ENCODE measurements at places on chromosomes 5 and 9.
A peak's percentile ranks its signal among the peaks of the same experiment; 100 is the strongest.

- DNase-seq: no peak
Measured at GRCh38 chr5:181223729-181224389, 778 bp downstream of the TRIM41 start.

GRCh38 chr9:36325081-36325828 is 67.0 kb upstream of the GNE start:
- DNase-seq: peak; percentile 9

DNA sequence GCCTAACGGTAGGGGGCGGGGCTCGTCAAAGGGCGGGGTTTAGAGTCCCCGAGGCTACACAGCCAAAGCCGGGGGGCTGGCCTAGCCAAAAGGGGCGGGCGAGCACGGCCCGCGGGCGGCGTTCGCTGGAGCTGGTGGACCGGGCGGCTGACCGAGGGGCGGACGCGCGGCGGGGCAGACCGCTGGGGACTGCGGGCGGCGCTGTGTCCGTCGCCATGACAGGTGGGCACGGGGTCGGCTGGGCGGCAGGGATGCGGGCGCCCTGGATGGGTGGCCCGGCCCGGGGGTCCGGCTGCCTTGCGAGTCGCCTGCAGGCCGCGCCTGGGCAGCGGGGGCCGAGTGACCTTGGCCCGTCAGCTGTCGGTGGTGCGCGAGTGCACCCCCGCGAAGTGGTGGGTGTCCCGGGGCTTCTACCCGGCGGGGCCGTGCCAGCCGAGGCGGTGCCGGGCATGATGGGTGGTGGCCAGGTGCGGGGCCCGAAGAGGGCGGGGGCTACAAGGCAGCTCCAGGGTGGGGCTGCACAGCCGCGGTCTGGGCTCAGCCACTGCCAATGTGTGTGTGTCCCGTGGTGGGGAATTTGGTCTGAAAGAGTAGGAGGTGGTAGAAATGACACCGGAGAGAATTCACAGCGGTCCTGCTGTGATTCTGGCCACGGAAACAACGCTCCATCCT is at the start of gene CARD19:
TSS of gene CARD19 (plus strand) at position 87 of the 672 bp plus-strand sequence. CDS start at position 216, 129 bp downstream.
- DNase-seq: peak; percentile 90

DNA sequence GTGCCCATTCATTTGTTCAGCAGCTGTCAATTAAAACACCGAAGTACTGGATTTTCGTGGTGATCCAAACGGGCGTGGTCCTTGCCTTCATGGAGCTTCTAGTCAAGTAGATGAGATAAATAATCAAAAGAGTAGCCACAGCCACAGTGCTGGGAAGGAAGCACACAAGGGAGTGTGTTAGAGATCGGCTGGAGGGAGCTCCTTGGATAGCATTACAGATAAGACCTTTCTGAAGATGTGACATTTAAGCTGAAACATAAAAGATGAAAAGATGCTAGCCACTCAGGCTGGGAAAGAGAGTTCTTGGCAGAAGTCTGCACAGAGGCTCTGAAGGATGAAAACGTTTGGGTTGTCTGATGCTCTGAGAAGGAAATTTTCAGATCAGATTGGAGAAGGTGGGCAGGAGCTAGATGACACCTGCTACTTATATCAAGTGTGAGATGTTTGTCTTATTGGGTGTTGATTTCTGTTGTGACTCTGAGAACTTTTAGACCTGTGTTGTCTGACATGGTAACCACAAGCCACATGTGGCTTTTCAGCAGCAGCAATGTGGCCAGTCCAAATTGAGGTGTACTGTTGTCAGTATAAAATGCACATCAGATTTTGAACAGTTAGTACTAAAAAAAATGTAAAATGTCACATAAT is 123.9 kb downstream of the TLE4 start:
- DNase-seq: no peak

GRCh38 chr5:123012321-123012720 is 24.2 kb downstream of the PPIC start:
- no peak for DNase-seq

- no peak for DNase-seq
Measured at GRCh38 chr5:154502180-154502579, 24.2 kb upstream of the HAND1 start.

DNA sequence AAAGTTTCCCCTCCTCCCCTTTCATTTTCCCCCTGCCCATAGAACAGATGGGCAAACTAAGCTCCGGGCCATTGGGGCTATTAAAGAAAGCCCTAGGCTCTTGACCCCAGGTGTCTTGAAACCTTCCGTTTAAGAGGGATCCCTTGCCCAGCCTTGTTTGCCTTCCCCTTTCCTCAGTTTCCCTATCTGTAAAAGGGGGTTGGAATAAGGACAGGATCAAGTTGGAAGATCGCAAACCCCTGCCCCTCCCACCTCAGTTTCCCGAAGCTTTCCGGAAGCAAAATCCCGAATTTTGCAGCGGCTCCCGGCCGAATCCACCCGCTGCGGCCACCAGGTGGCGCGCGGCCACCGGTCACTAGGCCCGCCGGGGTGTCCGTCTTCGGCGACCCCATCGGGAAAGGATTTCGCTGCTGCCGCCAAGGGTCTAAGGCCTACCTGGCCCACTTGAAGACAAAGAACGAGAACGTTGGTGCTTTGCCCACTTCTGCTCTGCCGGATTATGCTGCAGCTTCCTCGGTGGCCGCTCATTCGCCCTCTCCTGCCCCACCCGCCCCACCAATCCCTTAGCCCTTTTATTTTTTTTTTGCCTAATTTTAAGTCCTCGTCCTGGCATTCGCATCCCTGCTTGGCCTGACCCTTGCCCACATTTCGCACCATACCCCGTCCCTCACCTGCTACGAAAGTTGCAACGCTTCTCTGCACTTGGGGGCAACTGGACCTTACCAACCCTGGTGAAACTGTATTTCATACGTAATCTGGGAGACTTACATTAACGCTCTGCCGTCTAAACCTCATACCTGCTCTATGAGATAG is 962 bp upstream of the NR6A1 start:
- DNase-seq: peak; percentile 96

GRCh38 chr9:138098116-138098907 is 220.7 kb downstream of the CACNA1B start:
- peak; percentile 71 for DNase-seq

DNA sequence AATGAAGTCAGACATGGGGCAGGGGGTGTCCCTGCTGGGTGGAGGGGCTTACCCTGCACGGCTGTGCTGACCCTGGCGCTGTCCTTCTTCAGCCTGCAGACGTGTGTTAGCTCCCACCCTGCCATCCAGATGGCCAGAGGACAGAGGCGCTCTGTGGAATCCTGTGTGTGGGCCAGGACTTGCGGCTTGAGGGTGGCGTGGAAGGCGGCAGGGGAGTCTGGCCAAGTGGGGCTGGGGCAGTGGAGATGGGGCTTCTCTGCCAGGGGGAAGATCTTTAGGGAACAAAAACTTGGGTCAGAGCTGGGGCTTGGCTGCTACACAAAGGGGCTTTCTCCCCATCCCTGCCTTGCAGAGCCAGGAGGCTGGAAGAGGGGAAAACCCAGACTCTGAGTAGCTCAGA is 46.5 kb upstream of the SYNPO start:
- DNase-seq: no peak

GRCh38 chr5:131081913-131082488 is 83.1 kb downstream of the HINT1 start:
- no peak for DNase-seq

DNA sequence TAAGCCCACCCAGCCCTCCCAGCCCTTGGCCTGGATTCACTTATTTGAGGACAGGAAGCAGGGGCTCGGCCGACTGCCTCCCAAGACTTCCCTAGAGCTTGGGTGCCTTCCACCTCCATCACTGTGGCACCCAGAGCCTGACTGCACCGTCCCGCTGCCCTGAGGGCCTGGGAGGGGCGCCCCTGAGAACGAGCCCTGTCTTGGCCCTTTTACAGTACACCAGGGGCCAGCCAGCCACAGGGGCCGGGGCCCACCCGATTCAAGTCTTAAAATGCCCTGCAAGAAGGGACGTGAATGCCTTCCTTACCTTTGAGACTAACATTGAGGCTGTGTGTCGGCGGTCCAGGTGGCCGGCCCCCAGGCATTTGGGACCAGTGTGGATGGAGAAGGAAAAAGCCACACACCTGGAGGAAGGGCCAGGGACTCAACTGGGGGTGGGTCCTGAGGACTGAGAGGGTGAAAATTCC is 16.8 kb downstream of the FAM78A start:
- DNase-seq: peak; percentile 59

GRCh38 chr5:164013077-164013670 is 507.8 kb downstream of the MAT2B start:
- DNase-seq: no peak

GRCh38 chr5:54676481-54677340 is 159.2 kb downstream of the SNX18 start:
- no peak for DNase-seq

DNA sequence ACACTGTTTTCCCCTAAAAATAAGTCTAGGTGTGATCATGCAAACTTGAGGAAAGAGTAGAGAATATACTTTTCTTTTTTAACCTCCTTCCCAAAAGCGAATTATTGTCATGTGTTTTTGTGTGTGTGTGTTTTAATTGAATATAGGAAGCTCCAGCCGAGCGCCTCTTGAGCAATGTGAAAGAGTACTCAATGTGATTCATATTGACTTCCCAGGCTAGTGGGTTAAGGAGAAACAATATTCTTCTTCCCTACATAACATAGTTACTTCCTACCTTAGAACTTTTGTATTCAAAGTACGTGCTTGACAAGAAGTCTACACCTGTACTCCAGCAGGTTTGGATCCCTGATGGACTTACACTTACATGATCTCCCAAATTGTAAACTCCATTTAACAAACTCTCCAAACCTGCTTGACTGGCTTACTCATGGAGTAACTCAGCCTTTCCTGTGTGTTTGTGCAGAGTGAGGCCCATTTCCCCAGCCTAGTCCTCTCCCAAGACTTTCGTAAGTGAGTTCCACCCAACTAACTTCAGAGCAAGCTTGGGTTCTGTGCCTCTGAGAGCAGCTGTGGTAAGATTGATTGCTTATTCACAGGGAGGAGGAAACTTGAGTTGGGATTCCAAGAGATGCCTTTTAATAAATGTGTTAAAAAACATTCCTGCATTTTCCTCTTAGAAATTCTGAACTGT is 9.3 kb downstream of the SLC28A3 start:
- DNase-seq: peak; percentile 36

GRCh38 chr5:86257871-86258270 is 359.9 kb upstream of the COX7C start:
- DNase-seq: no peak

GRCh38 chr5:134905246-134905996 is 490 bp downstream of the PCBD2 start:
- DNase-seq: peak; percentile 92

- no peak for DNase-seq
Measured at GRCh38 chr9:138053996-138054752, 176.6 kb downstream of the CACNA1B start.

- no peak for DNase-seq
Measured at GRCh38 chr5:127562252-127562651, 44.8 kb downstream of the PRRC1 start.

- no peak for DNase-seq
Measured at GRCh38 chr5:81629986-81630385, 120.9 kb downstream of the SSBP2 start.

DNA sequence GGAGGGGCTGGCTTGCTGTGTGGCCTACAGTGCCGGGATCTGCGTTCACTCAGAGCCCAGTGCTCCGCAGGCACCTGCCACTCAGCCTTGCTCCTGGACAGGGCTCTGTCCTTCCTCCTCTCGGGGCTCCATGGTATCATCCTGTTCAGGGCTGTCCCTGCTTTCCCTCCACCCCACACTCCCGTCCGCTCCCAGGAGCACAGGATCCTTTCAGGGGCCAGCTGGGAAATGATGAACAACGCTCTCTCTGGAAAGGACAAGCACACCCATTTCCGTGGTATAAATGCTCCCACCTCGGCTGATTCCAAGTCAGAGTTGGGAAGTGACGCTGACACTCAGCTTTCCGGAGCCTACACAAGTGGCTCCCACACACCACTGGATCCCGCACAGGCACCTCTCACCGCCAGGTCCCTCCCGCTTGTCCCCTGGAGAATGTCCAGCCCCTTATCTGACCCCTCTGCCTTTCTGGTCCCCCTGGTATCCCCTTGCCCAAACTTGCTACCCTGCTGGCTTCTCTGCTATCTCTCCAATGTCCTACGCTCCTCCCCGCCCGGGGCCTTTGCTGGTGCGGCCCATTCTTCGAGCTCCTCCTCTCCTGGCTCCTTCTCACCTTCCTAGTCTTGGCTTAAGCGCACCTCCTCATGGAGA is 21.3 kb downstream of the HMCN2 start:
- peak; percentile 59 for DNase-seq

DNA sequence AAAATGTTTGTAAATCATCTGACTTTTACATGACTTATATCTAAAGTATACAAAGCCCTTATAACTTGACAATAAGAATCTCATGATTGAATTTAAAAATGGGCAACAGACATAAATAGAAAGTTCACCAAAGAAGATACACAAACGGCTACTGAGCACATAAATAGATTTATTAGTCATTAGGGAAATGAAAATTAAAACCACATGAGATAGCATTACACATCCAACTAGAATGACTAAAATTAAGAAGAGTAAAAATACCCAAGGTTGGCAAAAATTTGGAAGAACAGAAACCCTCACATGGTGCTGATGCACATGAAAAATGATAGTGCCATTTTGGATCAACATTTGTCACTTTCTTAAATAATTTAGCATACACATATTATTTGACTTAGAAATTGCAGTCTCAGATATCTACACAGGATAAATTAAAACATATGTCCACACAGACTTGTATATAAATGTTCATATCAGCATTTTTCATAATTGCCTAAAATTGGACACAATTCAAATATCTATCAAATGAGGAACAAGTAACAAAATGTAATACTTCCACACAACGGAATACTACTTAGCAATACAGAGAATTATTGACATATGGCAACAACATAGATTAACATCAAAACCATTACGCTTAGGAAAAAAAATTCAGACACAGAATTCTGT is 359.1 kb upstream of the DAB2 start:
- DNase-seq: peak; percentile 55

DNA sequence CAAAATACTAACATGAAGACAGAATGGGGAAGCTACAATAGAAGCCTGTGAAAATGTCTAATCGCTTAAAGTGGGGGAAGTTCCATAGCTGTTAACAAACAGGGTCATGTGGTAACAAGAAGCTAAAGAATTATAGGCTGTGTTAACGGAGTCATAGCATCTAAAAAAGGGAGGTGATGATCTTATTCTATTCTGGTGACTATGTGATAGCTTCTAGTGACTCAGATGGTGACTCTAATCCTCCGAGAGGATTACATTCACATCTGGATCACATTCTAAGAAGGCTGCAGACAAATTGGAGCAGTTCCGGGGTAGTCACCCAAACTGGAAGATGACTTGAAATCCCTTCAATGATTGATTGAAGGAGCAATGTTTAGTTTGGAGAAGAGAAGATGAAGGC is 142.1 kb downstream of the LIFR start:
- DNase-seq: peak; percentile 91

- DNase-seq: no peak
Measured at GRCh38 chr5:111172504-111172903, 51.7 kb upstream of the CAMK4 start.
